Keratinocyte (primary cell): ENCODE measurements at places on chromosomes 5 and 9. TPM values are rescaled to one million over a fixed set of nuclear protein-coding genes. Genes with fewer than 3 reads are reported as not detected.

Gene ADGRV1
- 0.03 to 0.28 TPM (median 0.05 TPM) in 3 replicates for polyA plus RNA-seq

Gene PNPLA7
- polyA plus RNA-seq, result 0.17 to 0.34 TPM (median 0.18 TPM) in 3 replicates

Gene SPINK6
- 25.8 to 67.7 TPM (median 35.5 TPM) in 3 replicates for polyA plus RNA-seq

Gene IRX1
- 1.00 to 2.4 TPM (median 1.4 TPM) in 3 replicates for polyA plus RNA-seq

Gene ZNF346
- polyA plus RNA-seq, result 9.0 to 12.7 TPM (median 9.5 TPM) in 3 replicates

Gene SLCO4C1
- polyA plus RNA-seq, result 0.01 to 0.02 TPM in 2 of 3 replicates, not detected in the other

Gene PCDHB11
- not detected in 3 replicates for polyA plus RNA-seq

Gene VCP
- 339 to 414 TPM (median 356 TPM) in 3 replicates for polyA plus RNA-seq

- DNase-seq, result no peak
- no peaks in the 10 kb centered on the region for H3K4me1 ChIP-seq
- H3K4me3 ChIP-seq, result no peak overlapping the region
- H3K27me3 ChIP-seq, result no peaks in the 10 kb centered on the region
- H3K36me3 ChIP-seq, result no peaks in the 10 kb centered on the region
- H3K27ac ChIP-seq, result no peak overlapping the region
These were observed 90.1 kb downstream of the LMNB1 start for GRCh38 chr5:126866851-126867636.

DNA sequence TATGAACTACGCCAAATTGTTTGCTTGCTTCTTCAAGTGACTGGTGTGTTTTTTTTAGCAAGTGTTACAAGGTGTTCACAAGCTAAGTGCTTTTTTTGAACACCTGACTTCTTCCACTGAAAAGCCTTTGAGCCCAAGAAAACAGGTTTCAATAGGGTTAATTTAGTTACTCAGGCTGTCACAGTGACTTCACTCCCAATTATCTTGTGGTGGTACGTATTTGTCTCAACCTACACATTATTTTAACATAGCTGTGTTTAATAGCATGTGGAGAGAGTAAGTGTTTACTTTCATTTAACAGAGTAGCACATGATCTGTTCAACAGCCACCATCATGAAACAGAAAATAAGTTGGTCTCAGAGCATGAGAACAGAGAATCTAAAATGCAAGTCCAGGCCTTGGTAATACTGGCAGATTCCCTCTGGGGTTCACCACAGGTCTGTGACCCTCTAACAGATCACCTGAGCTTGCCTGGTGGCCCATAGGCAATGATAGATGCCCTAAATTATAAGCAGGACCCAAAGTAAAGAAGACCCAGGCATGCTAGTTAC, 267.7 kb upstream of the SMARCA2 start:
- H3K27me3 ChIP-seq, result no peaks in the 10 kb centered on the region
- no peak overlapping the region for H3K27ac ChIP-seq
- no peaks in the 10 kb centered on the region for H3K36me3 ChIP-seq
- DNase-seq, result no peak
- H3K4me3 ChIP-seq, result no peak overlapping the region

DNA sequence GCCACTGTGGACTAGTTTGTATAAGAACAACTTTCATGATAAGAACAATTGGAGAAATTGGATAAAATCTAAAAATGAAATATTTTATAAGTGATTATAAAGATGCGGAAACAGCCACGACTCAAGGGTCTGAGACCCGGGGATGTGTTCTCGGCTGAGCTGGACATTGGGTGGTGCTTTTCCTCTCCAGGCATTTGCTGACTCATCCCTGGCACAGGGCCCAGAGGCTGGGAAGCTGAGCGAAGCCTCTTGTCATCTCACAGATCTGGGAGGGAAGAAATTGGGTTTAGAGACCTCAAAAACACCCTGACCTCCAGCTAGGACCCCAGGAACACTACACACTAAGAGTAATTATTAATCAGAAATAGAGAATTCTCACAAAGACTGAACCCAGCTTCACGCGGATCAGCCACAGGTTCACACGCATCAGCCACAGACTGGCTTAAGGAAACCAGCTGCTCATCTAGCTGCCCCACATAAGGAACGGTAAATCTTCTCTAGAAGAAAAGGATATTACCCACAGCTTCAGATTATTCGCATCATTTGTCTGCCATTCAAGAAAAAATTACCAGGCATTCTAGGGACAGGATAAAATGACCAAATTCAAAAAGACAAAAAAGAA, 2.8 kb upstream of the OR2V1 start:
- H3K27ac ChIP-seq, result no peak overlapping the region
- H3K4me1 ChIP-seq, result peaks cover 5% of the 10 kb centered on the region
- no peak overlapping the region for H3K4me3 ChIP-seq
- peak; percentile 25 for DNase-seq

- DNase-seq, result no peak
- no peak overlapping the region for H3K4me3 ChIP-seq
- peaks cover 32% of the 10 kb centered on the region for H3K27me3 ChIP-seq
These were observed 9.7 kb upstream of the RXRA start for GRCh38 chr9:134316449-134317160.

DNA sequence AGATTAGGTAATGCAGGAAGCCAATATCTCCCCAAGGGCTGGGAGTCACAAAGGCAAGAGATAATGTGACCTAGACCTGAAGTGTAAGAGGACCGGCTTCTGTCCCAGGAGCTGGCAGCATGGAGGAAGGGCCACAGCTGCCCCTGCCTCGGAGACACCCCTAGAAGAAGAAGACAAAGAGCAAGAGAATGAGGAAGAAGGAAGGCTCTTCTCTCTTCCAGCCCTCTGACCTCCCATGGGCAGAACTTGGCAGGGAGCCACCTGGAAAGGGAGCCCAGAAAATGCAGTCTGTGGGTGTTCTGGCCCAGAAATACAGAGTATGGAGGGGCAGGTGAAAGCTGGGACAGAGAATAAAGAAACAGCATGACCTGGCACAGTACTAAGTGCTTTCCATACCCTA, 151.0 kb downstream of the C5orf15 start:
- peaks cover 26% of the 10 kb centered on the region for H3K4me1 ChIP-seq
- H3K36me3 ChIP-seq, result no peaks in the 10 kb centered on the region
- H3K27me3 ChIP-seq, result peaks cover 12% of the 10 kb centered on the region
- H3K4me3 ChIP-seq, result no peak overlapping the region

DNA sequence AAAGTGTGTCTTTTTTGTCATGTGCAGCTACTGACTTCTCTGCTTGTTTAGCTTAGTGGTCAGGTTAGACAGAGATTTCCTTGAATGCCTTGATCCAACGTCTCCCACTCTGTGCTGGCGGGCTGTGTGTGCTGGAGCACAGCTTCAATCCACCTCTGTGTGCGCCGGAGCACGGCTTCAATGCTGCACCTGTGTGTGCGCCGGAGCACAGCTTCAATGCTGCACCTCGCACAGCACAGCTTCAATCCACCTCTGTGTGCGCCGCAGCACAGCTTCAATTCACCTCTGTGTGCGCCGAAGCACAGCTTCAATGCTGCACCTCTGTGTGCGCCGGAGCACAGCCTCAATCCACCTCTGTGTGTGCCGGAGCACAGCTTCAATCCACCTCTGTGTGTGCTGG, 69.0 kb upstream of the PHYKPL start:
- no peaks in the 10 kb centered on the region for H3K27me3 ChIP-seq
- no peak overlapping the region for H3K4me3 ChIP-seq
- H3K27ac ChIP-seq, result no peak overlapping the region
- no peak for DNase-seq

- no peak overlapping the region for H3K4me3 ChIP-seq
- H3K4me1 ChIP-seq, result no peaks in the 10 kb centered on the region
These were observed 1.1 kb upstream of the OBP2B start for GRCh38 chr9:133210202-133210532.

GRCh38 chr5:90131383-90132133, 278.0 kb downstream of the CETN3 start:
- no peak for DNase-seq
- H3K4me3 ChIP-seq, result no peak overlapping the region
- H3K36me3 ChIP-seq, result no peaks in the 10 kb centered on the region
- no peaks in the 10 kb centered on the region for H3K4me1 ChIP-seq

GRCh38 chr5:168654211-168654721, 75.1 kb upstream of the PANK3 start:
- H3K36me3 ChIP-seq, result no peaks in the 10 kb centered on the region
- H3K27ac ChIP-seq, result no peak overlapping the region
- peaks cover 25% of the 10 kb centered on the region for H3K4me1 ChIP-seq
- H3K27me3 ChIP-seq, result no peaks in the 10 kb centered on the region

DNA sequence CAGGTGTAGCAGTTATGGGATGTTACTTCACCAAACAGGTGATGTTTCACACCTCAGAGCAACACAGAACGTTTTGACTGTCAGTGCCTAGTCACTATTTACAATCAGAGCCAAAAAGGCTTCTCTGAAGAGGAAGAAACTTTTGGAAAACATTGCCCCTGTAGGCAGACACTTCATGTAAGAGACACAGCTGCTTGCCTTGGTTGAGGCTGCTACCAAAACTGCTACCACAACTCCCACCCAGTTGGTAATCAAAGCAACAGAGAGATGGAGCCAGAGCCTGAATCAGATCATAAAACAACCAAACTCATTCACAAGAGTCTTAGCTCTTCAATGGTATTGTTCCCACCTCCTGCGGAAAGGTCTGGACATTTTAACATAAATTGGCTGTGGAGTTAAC, 61.0 kb downstream of the CTSL start:
- no peaks in the 10 kb centered on the region for H3K27me3 ChIP-seq
- H3K27ac ChIP-seq, result no peak overlapping the region
- H3K36me3 ChIP-seq, result no peaks in the 10 kb centered on the region
- no peaks in the 10 kb centered on the region for H3K4me1 ChIP-seq
- no peak overlapping the region for H3K4me3 ChIP-seq
- DNase-seq, result no peak

DNA sequence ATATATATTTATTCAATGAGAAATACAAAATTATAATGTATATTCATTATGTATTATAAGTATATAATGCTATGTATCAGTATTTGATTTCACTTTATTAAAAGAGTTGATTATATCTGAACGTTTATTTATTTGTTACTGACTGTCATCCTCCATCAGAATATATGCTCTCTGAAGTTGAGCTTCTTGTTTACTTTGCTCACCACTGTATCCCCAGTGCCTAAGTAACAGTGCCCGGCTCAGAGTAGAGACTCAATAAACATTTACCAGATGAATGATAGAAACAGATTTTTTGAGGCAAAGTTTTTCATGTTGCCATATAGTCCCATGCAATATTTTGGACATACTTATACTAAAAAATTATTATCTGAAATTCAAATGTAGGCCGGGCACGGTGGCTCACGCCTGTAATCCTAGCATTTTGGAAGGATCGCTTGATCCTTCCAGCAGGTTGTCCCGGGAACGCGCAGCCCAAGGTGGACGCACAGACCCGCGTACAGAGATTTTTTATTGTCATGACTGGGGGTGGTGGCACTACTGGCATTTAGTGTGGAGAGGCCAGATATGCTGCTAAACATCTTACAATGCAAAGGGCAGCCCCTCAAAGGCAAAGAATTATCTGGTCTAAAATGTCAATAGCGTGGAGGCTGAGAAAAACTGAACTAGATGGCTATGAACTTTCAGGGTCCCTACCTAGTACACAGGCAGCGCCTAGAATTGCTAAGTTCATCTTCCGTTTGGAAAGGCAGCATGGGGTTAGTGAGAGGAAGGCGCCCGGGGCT, 761 bp upstream of the DNAJC25 start:
- H3K4me3 ChIP-seq, result peak overlapping the region; percentile 91
- no peak for DNase-seq
- H3K36me3 ChIP-seq, result no peaks in the 10 kb centered on the region
- H3K27ac ChIP-seq, result peak overlapping the region; percentile 53
- H3K27me3 ChIP-seq, result no peaks in the 10 kb centered on the region
- peaks cover 13% of the 10 kb centered on the region for H3K4me1 ChIP-seq

- DNase-seq, result no peak
- no peak overlapping the region for H3K4me3 ChIP-seq
- no peak overlapping the region for H3K27ac ChIP-seq
- peaks cover 7% of the 10 kb centered on the region for H3K36me3 ChIP-seq
These were observed 458.0 kb upstream of the WWC1 start for GRCh38 chr5:167833456-167833855.

GRCh38 chr5:159905496-159905895, 10.8 kb upstream of the ADRA1B start:
- no peaks in the 10 kb centered on the region for H3K36me3 ChIP-seq
- DNase-seq, result peak; percentile 98
- no peaks in the 10 kb centered on the region for H3K27me3 ChIP-seq
- no peak overlapping the region for H3K4me3 ChIP-seq
- peak overlapping the region; percentile 70 for H3K27ac ChIP-seq
- peaks cover 74% of the 10 kb centered on the region for H3K4me1 ChIP-seq

DNA sequence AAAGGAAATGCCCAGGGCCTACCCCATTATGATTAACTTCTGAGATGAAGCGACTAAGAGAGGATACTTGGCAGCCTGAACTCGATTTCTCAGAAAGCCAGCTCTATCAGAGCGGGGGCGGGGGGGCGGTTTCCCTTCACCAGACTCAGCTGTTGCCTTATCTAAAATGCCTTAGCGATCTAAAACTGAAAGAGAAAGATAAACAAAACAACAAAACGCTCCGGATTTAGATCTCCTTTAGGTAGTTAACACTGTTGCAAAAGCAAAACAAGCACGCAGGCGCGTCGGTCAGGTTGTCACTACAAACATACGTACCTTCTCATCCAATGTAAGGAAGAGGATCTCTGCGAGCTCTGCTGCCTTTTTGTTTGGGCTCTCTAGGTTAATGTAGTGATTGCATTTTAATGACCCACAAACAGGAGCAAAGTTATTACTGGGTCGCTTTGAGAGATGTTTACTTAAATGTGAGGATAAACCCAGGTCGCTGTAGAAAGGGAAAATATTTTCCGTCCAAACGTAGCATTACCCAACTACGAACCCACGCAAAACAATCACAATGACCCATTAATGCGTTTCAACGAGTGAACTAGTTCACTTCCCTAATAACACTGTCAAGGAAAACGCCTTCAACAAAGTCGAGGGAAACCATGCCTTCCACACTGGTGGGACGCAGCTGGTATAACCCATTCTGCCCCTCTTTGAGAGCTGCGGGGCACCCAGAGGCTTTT, 982 bp downstream of the EPB41L4A start:
- no peaks in the 10 kb centered on the region for H3K27me3 ChIP-seq
- H3K4me1 ChIP-seq, result peaks cover 11% of the 10 kb centered on the region
- no peaks in the 10 kb centered on the region for H3K36me3 ChIP-seq
- peak overlapping the region; percentile 84 for H3K4me3 ChIP-seq
- DNase-seq, result no peak

GRCh38 chr5:52740007-52740406, 47.7 kb upstream of the ITGA1 start:
- no peaks in the 10 kb centered on the region for H3K4me1 ChIP-seq
- H3K27me3 ChIP-seq, result no peaks in the 10 kb centered on the region
- no peak overlapping the region for H3K4me3 ChIP-seq
- no peak for DNase-seq

GRCh38 chr5:107915176-107915812, 244.6 kb upstream of the EFNA5 start:
- H3K27ac ChIP-seq, result no peak overlapping the region
- no peaks in the 10 kb centered on the region for H3K4me1 ChIP-seq
- H3K36me3 ChIP-seq, result no peaks in the 10 kb centered on the region
- H3K27me3 ChIP-seq, result no peaks in the 10 kb centered on the region
- DNase-seq, result no peak
- H3K4me3 ChIP-seq, result no peak overlapping the region

DNA sequence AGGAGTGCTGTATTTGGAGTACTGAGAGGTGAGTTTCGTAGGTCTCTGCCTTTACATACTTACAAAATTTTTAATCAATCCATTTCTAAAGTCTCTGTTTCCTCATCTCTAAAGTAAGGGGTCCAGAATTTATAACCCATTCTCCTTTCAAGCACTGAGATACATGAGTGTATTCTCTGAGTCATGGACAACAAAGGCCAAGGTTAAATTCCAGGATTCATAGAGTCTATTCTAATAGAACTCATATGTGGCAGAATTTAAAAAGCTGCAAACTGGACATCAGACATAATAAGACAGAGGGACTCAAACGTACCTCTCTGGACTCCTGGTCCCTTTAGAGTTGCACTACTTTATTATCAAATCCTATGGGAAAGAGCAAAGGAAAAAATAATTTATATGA, 112.5 kb upstream of the SLIT3 start:
- H3K4me3 ChIP-seq, result no peak overlapping the region
- no peaks in the 10 kb centered on the region for H3K36me3 ChIP-seq
- H3K27ac ChIP-seq, result no peak overlapping the region
- no peaks in the 10 kb centered on the region for H3K4me1 ChIP-seq
- no peak for DNase-seq
